ENCODE measurements at places on chromosomes 1 and 21. TPM values are rescaled to one million over a fixed set of nuclear protein-coding genes. Genes with fewer than 3 reads are reported as not detected.

DNA sequence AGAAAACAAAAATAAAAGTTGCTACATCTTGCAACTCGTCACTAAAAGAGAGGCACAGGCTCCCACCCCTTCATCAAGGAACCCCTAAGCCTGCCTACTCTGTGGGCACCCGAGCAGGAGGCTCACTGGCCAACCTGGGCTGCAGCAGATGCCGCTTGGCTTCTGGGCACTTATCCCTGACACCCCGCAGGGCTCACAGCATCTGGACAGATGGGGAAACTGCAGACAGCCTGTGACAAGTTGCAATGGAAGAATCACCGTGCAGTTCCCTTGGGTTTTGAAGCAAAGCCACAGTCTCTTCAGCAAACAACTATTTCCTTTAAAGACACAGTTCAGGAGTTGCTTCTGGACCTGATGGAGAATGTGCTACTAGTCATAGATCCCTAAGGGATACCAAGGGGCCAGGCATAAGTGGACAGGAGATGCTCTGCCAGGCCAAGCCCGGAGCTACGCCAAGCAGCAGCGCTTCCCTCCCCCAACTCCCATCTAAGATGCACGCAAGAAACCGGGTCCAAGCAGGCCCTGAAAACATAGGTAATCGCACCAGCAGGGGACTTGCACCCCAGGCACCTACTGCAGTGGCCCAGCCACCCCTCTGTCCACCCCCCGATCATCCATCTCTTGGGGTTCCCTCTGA, 170.6 kb downstream of the NPHP4 start:
- no peak for DNase-seq

DNA sequence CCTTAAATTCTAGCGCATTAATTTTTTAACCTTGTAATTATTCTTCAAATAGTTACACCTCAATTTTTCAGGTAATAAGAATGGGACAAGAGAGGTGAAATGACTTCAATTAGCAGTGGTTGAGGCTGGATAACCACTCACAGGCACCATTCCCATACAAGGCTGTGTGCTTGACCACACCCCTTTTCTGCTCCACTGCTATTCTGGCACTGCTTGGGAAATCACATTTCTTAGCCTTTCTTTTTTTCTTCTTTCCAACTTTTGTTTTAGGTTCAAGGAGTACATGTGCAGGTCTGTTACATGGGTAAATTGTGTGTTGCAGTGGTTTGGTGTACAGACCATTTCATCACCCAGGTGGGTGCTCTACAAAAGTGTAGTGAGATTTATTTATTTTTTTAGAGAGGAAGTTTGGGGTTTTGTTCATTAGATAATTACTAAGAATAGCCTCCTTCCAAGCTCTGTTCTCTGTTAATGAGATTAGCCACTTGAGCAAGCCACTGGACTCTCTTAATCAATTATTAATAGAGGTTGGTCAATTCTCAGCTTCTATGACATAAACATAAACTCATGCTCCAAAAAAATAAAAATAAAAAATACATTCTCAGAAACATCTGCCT, 14.4 kb downstream of the ILDR2 start:
- no peak for DNase-seq

GRCh38 chr1:219526074-219526473, 86.8 kb downstream of the ZC3H11B start:
- no peak for DNase-seq

DNA sequence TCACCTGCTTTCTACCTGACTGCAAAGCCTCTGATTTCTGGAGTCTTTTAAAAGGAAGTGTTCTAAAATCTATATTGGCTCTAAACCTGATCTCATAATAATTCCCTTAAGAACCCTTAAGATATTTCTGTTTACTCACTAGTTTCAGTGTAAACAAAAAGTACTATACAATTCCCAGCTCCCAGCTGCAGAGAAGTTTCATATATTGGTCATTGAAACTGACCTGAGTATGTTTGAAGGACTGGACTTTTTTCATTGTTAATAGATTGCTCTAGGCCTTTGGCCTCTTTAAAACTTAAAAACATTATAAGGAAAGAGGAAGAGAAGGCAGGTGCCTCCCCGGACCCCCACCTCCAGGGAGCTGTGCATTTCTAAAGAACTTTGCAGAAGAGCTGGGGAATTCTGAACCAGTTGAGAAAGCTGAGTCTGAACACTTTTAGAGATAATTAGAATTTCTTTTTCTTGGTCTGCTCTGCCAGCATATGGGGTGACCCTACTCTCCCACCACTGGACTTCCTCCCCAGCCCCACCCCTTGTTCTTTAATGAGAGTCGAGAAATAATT, 23.7 kb downstream of the CLIC6 start:
- DNase-seq: no peak

DNA sequence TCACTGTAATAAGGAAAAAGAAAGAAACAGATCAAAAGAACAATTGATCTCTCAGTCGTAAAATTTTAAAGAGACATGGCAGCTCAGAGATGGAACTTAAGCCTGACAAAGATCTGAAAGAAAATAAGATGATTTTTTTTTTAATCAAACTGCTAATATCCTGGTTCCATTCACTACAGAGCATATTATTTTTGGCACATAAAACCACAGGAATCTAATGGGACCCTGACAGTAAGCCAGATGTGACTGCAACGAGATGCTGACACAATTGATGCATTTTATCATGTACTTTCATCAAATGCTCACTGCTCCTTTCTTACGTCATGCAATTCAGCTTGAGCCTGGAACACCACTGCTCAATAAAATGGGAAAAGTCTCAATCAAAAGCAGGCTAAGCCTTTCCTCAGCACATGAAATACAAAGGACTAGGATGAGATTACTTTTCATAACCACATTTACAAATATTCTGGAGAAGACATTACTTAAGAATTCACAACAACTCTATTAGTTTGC, 16.6 kb downstream of the GPATCH2 start:
- DNase-seq: no peak

- no peak for DNase-seq
Measured at GRCh38 chr1:188706742-188707141, 1770.9 kb downstream of the BRINP3 start.

- DNase-seq: no peak
Measured at GRCh38 chr1:90509225-90510048, 207.7 kb downstream of the BARHL2 start.

- no peak for DNase-seq
Measured at GRCh38 chr1:151888972-151889570, 20.2 kb downstream of the THEM4 start.

DNA sequence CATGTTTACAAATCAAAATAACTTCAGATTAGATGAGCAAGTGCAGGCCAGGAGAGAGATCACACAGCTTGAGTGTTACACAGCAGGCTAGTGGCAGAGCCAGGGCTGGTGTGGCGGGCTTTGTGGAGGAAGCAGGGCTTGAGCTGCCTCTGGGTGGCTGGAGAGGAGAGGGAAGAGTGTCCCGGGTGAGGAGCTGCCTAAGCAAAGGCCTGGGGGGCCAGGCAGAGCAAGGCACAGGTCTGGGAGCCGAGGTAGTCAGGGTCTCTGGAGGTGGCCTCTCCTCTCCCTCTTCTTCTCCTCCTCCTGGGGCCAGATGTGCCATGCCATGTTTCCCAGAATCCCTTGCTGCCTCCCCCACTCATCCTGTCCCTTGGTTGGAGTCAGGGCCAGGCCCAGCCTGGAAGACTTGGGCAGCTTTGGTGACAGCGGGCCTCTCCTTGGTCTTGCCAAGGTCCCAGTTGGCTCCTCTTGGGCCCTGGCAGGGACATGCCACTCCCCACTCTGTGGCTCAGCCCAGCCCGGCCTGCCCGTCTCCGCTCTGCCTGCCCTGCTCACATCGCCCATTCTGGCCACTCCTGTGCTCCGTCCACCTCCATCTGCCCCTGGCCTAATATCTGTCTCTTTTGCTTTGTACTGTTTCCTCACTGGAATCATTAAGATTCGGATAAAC, 70.3 kb downstream of the PTPRU start:
- DNase-seq: no peak

GRCh38 chr1:209674957-209675564, at the start of gene G0S2:
Gene G0S2, plus strand, starts transcription at chr1:209675412. Its CDS starts 273 bp downstream, at chr1:209675685.
- DNase-seq: peak; percentile 79

GRCh38 chr1:96349896-96350295, 371.7 kb upstream of the PTBP2 start:
- no peak for DNase-seq

- DNase-seq: no peak
Measured at GRCh38 chr1:51336004-51336403, 5.6 kb upstream of the TTC39A start.

DNAJC11 gene
- total RNA-seq: 48.0 TPM

CYP4B1 gene
- total RNA-seq: 47.8 TPM

NEK2 gene
- total RNA-seq: not detected

A3GALT2 gene
- total RNA-seq: not detected

SPATA6 gene
- 4.5 TPM for total RNA-seq

CCDC17 gene
- total RNA-seq: 0.39 TPM

CELA2B gene
- total RNA-seq: not detected

FYB2 gene
- 0.39 TPM for total RNA-seq

RNF186 gene
- total RNA-seq: not detected

KRTAP19-3 gene
- not detected for total RNA-seq

PHTF1 gene
- total RNA-seq: 12.4 TPM

PKP1 gene
- not detected for total RNA-seq
